Ascending aorta (tissue), 2 donors: ENCODE measurements at places on chromosomes 6 and 20.

- peak; percentile 41 for DNase-seq
These were observed 82.3 kb upstream of the MPC1 start for GRCh38 chr6:166465003-166465399.

GRCh38 chr6:121351916-121352315 lies 17.6 kb upstream of the TBC1D32 start:
- no peak for DNase-seq

DNA sequence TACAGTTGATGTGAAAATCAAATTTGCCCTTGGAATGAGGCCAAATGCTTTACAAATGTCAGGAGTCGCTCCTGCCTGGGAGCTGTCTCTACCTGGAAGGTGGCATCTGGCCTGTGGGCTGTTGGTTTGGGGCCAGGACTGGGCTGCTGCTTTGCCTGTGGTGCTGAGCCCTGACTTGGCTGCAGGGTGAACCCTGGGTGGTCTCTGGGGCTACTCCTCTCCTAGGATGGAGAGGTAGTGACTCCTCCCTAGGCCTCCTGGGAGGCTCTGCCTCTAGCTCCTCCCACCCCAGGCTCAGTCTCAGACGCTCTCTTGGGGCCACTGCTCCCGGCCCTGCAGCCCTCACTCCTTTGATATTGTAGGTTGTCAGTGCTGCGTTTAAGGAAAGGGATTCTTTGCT lies 47.5 kb downstream of the EFCAB8 start:
- no peak for DNase-seq

GRCh38 chr20:47125758-47126591 lies 230.5 kb downstream of the ZMYND8 start:
- no peak for DNase-seq

GRCh38 chr6:108117427-108118358 lies 43.2 kb upstream of the OSTM1 start:
- no peak for DNase-seq

GRCh38 chr6:4404415-4404814 lies 269.0 kb upstream of the ECI2 start:
- no peak for DNase-seq
